ENCODE measurements at places on chromosomes 2 and 18.

- DNase-seq = no peak
These were observed 13.7 kb downstream of the HES6 start for GRCh38 chr2:238225911-238226697.

- peak; percentile 81 for DNase-seq
These were observed 22.5 kb upstream of the SIGLEC15 start for GRCh38 chr18:45802814-45803492.

DNA sequence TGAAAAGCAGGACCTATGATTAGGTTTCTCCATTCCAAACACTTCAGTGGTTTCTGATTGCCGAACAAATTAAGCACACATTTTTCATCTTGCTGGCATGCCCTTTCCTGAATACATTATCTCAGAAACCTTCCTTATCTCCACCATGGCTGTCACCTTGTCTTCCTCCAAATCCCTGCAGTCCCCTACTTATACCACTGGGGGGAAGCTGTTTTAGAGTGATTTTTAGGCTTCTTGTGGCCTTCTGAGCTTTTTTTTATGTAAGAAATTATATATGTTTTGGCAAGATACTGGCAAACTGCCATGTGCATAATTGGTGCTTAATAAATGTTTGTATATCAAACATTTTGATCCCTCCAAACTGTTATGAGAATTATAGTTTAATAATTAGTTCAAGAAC is 229.2 kb downstream of the MYT1L start:
- DNase-seq = no peak

GRCh38 chr2:15677141-15677843 is 85.6 kb downstream of the DDX1 start:
- DNase-seq = no peak

DNA sequence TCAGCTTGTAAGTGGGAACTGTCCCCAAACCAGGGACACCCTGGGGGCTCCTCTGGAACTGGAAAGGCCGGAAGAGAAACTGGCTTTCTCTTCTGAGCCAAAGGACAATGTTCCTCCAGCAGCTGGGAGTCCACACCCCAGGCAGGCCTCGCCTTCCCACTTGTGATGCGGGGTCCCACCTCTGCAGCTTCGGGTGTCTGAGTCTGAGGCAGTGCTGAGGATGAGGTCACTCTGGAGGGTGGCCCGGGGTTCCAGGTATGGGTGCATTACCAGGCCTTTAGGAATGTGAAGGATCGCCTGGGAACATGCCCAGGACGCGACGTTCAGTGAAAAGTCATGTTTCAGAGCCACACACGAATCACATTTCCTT is 18.2 kb upstream of the BOK start:
- no peak for DNase-seq

- DNase-seq = no peak
These were observed 181.2 kb downstream of the FAM124B start for GRCh38 chr2:224220586-224221255.

DNA sequence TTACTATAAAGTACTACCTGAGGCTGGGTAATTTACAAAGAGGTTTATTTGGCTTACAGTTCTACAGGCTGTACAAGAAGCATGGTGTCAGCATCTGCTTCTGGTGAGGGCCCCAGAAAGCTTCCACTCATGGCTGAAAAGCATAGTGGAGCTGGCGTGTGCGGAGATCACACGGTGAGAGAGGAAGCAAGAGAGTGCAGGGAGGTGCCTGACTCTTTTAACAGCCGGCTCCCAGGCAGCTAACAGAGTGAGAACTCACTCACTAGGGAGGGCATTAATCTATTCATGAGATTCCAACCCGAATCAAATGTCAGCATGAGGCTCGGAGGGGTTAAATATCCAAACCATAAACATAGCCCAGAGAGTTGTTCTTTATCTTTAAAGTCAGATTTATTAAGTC is 117.3 kb downstream of the LDLRAD4 start:
- DNase-seq = no peak

DNA sequence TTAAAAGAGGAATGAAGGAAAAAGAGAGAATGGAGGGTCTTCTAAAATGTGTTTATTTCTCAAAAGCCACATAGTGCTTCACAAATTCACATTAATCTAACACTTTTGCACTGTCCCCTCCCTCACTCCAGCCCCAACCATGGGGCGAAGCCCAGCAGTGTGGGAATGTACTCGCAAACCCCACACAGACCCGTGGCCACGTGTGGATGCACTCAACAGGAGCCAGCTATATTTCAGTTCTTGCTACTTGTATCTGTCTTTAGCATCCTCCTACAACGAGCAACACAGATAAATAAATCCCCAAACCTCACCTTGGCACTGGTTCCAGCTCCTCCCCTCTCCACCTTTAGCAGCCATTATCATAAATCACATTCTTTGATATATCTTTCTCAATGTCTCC is 91.9 kb upstream of the TMEM200C start:
- no peak for DNase-seq

DNA sequence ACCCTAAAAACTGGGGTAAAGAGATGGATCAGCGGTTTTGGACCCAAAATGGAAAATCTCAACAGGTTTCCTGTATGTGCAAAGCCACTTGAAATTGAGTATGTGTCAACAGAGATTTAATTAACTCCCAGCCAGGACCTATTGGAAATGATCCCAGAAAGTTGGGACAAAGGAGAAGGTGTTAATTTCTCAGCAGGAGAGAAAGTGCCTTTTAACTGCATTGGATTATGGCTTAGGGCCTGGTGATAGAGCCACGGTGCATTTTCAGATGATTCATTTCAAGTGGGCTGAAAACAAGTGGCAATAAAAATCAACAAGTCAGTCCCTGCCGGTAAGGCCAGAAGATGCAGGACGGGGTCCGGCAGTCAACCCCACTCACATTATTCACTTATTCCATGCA is 80.2 kb upstream of the BCL11A start:
- no peak for DNase-seq

DNA sequence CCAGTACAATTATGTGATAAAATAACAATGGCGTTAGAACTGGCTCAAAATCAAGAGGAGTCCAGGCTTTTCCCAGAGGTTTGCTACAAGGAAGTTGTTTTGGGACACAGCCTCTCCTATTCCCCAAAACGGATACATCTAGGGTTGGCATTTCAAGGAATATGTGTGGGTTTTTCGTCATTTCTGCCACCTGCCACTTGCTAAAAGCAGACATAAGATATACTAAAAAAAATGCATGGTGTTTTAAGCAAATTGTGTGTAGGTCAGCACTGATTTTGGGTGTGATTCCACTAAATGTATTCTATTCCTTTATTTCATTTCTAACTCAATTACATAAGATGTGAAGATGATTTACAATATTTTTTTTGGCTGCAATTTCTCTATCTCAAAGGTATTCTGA is 36.4 kb upstream of the GCG start:
- no peak for DNase-seq

DNA sequence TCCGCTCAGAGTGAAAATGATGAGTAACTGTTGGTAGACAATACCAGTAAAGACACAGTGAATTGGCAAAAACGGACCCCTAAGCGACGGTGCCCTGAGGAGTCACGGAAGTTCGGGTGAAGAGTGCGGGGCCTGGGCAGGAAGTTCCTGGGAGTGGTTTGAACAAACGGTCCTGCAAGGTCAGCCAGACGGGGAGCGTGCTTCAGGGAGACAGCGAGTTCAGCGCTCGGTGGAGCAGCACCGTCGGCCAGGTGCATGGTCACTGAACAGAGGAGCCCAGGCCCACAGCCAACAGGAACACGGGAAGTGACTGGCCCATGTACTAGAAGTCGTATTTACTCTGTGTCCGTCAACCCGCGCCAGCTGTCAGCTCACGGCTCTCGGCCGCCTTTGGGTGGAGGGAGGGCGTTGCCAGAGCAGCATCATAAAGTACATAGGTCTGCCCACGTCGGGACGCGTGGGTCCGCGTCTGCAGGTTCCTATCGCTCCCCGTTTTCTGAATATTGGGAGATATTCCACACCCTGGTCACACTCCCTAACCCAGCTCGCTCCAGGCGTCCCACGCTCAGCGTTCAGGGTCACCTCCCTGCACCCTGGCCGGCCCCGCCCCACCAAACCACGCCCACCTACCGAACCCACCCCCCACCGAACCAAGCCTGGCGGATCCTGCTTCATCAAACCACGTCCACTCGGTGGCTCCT is 75.6 kb upstream of the UXS1 start:
- no peak for DNase-seq

Data from AG09319 (cell line).